ENCODE measurements at places on chromosomes 3 and 15.

DNA sequence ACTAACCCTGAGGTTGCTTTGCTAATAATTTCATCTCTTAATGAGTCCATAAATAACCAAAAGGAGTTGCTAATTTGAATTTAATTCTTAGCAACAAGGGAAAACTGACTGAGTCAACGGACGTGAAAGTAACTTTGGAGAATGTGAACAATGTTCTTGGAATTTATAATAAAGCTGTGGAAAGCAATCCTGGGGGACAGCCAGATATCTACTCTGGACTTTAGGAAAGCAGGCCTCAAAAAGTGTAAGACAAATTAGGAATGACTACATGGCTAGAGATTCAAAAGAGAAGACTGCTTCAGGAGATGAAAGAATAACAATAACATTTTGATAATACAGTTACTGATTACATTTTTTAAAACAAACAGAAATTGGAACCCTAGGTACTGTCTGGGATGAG, 318.4 kb upstream of the COL8A1 start:
- no peak for DNase-seq

GRCh38 chr3:23867400-23867799, 49.4 kb downstream of the NKIRAS1 start:
- peak; percentile 4 for DNase-seq

DNA sequence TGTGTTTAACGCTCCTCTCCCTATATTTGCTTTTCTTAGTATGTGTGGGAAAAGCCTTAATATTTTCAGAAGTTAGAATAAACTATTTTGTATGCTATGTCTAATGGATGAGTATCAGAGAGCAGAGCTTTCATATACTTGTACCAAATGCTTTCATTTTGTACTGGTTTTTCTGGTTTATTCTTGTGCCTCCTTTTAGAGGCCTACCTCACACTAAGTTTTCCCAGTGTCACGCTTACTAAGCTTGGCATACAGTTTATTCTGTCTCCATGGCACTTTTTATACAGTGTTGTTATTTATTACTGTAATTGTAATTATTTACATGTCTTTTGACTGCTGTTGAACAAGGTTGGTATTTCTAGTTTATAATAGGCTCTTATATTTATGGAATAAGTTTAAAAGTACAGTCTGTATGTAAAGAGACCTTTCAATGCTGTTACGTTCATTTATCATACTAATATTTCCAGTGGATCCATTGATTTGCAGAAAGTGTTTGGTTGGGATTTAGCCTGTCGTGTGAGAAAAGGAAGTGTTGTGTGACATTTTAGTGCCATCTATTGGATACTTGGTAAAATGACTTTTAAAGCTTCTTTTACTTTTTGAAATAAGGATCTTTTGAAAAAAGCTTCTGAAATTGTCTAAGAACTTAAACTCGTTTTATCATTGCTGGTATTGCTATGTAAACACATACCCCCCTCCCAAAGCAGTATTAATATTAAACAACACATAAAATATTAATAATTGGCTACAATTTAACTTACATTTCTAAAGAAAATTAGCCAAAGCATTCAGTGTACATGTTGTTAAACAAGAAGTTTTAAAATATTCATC, 5.2 kb upstream of the EBLN2 start:
- DNase-seq: peak; percentile 63

DNA sequence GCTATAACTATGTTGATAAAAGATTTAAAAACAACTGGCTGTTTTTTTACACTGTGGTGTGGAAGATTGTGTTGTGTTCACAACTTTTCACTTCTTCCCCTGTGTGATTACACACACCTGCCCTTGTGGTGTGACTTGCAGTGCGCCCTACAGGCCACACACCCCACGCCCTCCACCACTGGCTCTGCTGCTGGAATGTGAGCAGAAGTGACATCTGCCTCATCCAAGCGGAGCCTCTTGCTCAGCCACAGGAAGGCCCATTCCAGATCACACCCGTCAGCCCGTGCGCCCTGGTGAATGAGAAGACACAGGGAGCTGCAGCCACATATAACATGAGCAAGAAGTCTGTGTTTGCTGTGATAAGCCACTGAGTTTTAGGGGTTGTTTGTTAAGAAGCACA, 7.0 kb downstream of the CCR2 start:
- no peak for DNase-seq

GRCh38 chr15:74340150-74340549, 27.3 kb downstream of the CYP11A1 start:
- DNase-seq: no peak

DNA sequence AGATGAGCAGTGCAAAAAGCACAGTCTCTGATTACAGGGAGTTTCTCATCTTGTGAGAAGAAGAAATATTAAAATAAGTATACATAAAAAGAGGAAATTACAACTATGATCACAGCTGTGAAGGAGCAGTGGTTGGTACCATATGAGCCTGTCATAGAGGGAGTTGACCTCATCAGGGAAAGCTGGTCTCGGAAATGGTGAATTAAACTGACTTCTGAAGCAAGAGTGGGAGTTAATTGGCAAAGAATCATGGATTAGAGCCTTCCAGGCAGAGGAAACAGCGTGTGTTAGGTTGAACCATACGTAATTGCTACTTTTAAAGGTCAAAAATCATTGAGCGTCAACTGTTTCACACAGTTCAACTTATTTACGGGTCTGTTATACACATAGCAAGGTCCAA, 539.1 kb downstream of the EDEM1 start:
- peak; percentile 70 for DNase-seq

GRCh38 chr3:72011485-72011884, 226.5 kb upstream of the PROK2 start:
- DNase-seq: peak; percentile 6

- DNase-seq: peak; percentile 28
These were observed 325.5 kb downstream of the IL5RA start for GRCh38 chr3:2784627-2785026.

- DNase-seq: no peak
These were observed 274.8 kb downstream of the BBX start for GRCh38 chr3:107797586-107797985.

DNA sequence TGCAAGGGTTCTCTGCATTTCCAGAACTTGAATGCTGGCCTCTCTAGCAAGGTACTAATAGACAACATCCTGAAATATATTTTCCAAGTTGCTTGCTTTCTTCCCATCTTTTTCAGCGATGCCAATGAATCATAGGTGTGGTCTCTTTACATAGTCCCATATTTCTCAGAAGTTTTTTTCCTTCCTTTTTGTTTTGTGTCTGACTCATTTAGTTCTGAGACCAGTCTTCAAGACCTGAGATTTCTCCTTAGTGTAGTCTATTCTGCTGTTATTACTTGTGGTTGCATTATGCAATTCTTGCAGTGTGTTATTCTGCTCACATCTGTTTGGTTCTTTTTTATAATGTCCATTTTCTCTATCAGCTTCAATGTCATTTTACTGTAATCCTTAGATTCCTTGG, 1265.0 kb upstream of the ALCAM start:
- DNase-seq: no peak

DNA sequence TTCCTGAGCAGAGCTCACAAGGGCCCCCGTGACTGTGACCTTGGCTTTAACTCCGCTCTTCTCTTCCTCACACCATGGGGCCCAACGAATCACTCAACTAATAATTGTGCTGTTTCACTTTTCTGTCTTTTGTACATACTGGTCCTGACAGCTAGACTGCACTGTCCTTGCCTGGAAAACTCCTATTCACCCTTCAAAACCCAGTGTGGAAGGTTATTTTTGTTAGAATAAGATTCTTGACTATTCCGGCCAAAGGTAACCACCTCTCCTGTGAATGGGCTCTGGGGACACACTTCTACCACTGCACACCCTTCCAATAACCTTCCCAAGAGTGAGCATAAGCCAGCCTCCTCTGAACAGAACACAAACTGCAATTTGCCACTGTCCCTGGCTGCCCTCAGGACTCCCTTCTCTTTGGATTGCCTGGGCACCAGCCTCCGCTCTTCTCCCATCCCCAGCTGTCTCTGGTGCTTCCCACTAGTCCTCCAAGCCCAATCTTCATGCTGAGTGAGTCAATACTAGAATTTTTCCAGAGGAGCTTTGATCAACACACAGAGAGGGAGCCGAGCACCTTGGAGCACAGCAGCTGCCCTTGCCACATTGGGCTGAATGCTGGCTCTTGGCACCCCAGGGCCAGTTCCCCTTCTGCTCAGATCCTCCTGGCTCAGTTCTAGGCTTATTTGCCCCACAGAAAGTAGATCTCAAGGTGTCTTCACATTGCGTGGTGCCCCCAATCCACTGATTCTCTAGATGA, 2.1 kb downstream of the SCN5A start:
- DNase-seq: no peak

GRCh38 chr3:150255413-150255812, 152.7 kb upstream of the TSC22D2 start:
- DNase-seq: peak; percentile 80

GRCh38 chr15:59333401-59334075, 39.1 kb downstream of the MYO1E start:
- peak; percentile 78 for DNase-seq

DNA sequence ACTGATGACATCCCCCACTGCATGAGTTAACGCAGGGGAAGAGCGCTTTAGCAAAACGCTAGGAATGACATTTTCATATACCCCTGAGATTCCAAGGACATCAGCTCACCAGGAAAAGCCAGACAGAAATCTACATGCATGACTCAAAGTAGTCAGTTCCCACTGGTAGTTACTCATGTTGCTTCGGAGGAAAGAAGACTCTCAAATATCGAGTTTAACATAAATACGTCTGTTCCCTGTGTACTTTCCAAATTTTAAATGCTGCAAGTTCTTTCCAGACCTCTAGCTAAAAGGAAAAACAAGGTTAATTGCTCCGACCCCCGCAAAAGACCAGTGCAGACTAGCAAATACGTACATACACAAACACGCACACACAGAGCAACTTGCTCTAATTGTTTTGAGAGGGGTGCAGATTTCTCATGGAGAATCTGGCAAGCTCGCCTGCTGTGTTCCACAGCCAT, 115.4 kb upstream of the PRICKLE2 start:
- no peak for DNase-seq

- peak; percentile 93 for DNase-seq
These were observed at the start of gene ACTRT3 for GRCh38 chr3:169769287-169770181. Gene ACTRT3 (minus strand): TSS chr3:169769561. CDS start chr3:169769520, 41 bp downstream.

- DNase-seq: no peak
These were observed 53.1 kb upstream of the PARL start for GRCh38 chr3:183937601-183938286.

GRCh38 chr15:94324117-94324826, 92.9 kb downstream of the MCTP2 start:
- peak; percentile 62 for DNase-seq

DNA sequence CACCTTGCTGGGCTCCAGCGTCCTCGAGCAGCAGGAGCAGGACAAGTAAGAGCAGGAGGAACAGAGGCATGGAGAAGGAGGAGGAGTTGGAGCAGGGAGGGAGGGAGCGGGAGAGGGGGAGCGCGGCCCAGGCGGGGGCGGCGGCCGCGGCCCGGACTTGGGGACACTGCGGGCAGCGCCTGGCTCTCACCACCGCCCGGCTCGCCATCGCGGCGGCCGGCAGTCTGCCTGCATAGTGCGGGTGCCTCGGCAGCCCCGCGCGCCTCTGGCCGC, 440 bp downstream of the DCBLD2 start:
- DNase-seq: peak; percentile 7

GRCh38 chr3:72494130-72494529, 354.1 kb downstream of the SHQ1 start:
- DNase-seq: no peak

- peak; percentile 75 for DNase-seq
These were observed 54.2 kb downstream of the DTWD1 start for GRCh38 chr15:49675041-49675440.

DNA sequence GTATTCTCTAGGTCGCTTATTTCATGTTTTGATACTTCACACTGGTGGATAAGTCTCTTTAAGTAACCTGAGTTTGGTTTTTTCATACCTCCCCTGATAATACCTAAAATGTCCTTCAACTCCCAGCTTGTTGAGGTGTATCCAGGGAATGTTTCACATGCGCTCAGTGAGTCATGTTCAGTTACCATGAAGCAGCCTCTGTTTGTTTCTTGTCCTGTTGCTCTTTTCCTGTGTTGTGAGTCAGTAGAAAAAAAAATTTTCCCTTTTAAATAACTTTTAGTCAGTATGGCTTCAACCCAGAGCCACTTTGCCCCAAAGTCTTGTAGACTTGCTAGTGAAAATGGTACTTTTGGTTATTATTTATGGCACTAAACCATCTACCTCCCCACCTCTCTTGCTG, 278.4 kb upstream of the ZPLD1 start:
- DNase-seq: no peak

DNA sequence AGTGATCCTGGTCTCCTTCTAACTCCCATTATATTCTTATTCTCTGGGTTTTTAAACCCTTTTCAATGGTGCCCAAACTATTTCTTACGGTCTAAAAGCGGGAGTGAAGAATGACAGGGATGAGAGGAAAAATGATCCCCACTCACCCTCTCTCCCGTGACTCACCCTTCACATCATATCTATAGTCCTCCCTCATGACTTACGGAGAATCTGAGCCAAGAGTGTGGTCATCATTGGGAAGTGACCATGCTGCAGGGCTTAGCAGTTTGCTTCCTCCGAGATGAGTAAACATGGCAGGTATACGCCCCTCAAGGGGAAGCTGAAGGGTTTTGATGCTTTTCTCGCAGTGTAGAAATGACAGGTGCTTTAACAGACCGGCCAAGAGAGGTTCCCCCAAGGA, 274.0 kb downstream of the RYR3 start:
- no peak for DNase-seq

- DNase-seq: no peak
These were observed 76.3 kb upstream of the CCDC39 start for GRCh38 chr3:180755556-180755955.

GRCh38 chr3:81198216-81198615, 563.2 kb downstream of the GBE1 start:
- DNase-seq: no peak

Measured in NCI-H69 (cell line).